ENCODE measurements at places on chromosomes 5 and 9.
A peak's percentile ranks its signal among the peaks of the same experiment; 100 is the strongest.

- peak; percentile 33 for DNase-seq
Measured at GRCh38 chr5:36450229-36451014, 148.7 kb upstream of the RANBP3L start.

DNA sequence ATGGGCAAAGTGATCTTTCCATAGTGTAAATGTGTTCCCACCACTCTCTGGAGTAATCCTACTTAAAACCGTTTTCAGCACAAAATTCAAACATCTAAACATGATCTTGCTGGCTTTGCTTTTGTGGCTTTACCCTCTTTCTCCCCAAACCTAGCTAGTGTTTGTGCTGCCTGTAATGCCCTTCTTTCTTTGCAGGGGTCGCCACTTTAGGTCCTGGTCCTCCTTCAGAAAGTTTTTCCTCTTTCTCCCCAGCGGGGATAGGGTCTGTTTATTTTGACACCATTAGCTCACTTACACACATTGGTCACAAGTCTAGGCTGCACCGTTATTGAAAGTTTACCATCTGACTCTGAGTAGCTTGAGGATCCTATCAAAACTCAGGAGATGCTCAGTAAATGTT, 736 bp upstream of the HSD17B4 start:
- no peak for DNase-seq

DNA sequence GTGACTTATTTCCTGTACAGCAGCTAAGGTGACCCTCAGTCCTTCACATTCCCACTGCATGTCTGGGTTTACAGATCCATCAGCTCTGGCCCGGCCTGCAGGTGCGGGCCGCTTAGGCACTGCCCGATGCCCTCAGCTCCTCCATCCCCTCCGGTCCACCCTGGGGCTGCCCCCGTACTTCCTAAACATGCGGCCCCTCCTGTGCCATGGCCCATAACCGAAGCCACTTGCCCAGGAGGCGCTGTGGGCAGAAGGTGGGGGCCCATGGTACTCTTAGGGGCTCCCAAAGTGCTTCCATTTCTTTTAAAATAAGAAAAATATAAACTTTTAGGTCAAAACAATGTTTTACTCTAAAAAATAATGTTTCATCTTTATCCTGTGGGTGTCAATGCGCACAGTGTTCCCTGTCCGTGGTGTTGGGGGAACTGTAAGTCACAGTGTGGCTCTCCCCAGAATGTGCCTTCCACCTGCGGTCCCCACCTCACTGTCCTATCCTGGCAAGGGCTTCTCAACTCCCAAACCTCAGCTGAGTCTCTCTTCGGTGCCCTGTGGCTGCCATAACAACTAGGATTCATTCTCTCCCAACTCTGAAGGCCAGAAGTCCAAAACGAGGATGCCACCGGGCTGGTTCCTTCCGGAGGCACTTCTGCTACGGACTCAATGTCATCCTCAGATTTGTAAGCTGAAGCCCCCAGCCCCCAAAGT, 132.7 kb upstream of the LPCAT1 start:
- no peak for DNase-seq

GRCh38 chr5:144487207-144487606, 316.5 kb downstream of the KCTD16 start:
- no peak for DNase-seq

GRCh38 chr5:169153405-169153804, 147.5 kb downstream of the SLIT3 start:
- DNase-seq, result no peak

GRCh38 chr5:122346897-122347581, 35.0 kb downstream of the SNCAIP start:
- DNase-seq, result no peak

DNA sequence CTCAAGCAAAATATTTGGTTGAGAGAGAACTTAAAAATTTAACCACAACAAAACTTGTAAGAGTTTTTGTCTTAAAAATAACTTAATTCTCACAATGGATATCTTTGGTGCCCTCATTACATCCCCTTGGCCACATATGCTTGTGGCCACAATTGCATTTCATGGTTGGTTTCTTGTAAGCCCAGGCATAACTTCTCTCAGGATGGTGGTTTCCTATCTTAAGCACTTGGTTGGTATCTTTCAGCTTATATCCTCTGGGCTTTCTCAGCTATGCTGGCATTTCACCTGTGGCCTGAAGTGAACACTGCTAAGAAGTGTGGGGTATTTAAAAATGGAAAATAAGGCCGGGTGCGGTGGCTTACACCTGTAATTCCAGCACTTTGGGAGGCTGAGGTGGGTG, 212.4 kb upstream of the MEF2C start:
- no peak for DNase-seq

GRCh38 chr5:7676455-7676854, 174.5 kb downstream of the CFAP90 start:
- no peak for DNase-seq

GRCh38 chr9:111815285-111816070, 20.7 kb upstream of the SHOC1 start:
- DNase-seq, result no peak

GRCh38 chr9:123942542-123942941, 12.6 kb upstream of the DENND1A start:
- no peak for DNase-seq

Measured in fibroblast of mammary gland (primary cell).